ENCODE measurements at places on chromosomes 4 and X. TPM values are rescaled to one million over a fixed set of nuclear protein-coding genes. Genes with fewer than 3 reads are reported as not detected.

- H3K27me3 ChIP-seq, result no peaks in the 10 kb centered on the region
- H3K4me3 ChIP-seq, result no peak overlapping the region
- peaks cover 38% of the 10 kb centered on the region for H3K36me3 ChIP-seq
- DNase-seq, result no peak
Measured at GRCh38 chrX:292900-293897, 12.0 kb downstream of the PLCXD1 start.

GRCh38 chrX:11464380-11464779, 171.2 kb downstream of the AMELX start:
- H3K27me3 ChIP-seq, result no peaks in the 10 kb centered on the region
- no peaks in the 10 kb centered on the region for H3K36me3 ChIP-seq
- DNase-seq, result no peak
- H3K4me1 ChIP-seq, result no peaks in the 10 kb centered on the region

DNA sequence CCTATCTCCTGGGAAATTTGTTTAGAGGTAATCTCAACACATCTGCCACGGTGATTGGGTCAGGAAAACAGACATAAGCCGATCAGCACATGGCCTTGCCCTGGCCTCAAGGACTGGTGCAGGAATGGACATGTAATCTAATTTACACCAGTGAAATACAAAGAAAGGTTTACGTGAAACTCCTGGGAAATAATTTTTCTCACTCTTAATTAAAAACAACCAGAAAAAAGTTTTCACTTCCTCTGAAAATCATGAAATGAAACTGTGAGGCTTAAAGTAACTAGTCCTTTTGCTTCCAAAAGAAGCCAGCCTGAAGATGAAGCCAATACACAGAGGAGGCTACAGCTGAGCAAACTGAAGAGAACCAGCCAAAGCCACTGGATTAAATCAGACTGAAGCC, 154.1 kb upstream of the FAM241A start:
- H3K4me3 ChIP-seq, result no peak overlapping the region
- no peak for DNase-seq
- H3K27ac ChIP-seq, result no peak overlapping the region
- no peaks in the 10 kb centered on the region for H3K36me3 ChIP-seq
- H3K27me3 ChIP-seq, result peaks cover 9% of the 10 kb centered on the region

Gene DAPP1
- 2.9 TPM for total RNA-seq

- peaks cover 12% of the 10 kb centered on the region for H3K36me3 ChIP-seq
- no peak for DNase-seq
- peak overlapping the region; percentile 77 for H3K27ac ChIP-seq
- H3K4me3 ChIP-seq, result peak overlapping the region; percentile 41
- peaks cover 37% of the 10 kb centered on the region for H3K4me1 ChIP-seq
Measured at GRCh38 chr4:139815778-139816601, 150.4 kb downstream of the MGST2 start.

Gene UGT8
- 1.6 TPM for total RNA-seq

DNA sequence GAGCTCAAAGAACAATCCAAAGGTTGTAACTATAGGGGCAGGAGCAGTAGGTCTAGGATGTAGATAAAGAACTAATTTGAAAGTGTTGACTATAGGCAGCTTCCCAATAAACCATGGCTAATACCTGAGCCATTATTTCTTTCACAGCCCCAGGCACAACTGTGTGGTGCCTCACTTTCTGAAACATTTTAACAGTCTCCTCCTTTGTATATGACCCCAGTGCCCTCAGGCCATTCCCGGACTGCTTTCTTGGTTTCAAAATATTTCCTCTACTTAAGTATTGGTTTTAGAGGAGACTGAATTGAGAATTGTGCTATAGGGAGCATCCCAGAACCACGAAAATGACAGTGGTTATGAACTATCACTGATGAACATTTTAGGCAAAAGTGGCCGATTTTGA, 728.7 kb downstream of the IL1RAPL1 start:
- no peaks in the 10 kb centered on the region for H3K36me3 ChIP-seq
- H3K27ac ChIP-seq, result no peak overlapping the region
- H3K4me1 ChIP-seq, result no peaks in the 10 kb centered on the region
- no peak for DNase-seq
- H3K4me3 ChIP-seq, result no peak overlapping the region

Gene TLR3
- 9.1 TPM for total RNA-seq

DNA sequence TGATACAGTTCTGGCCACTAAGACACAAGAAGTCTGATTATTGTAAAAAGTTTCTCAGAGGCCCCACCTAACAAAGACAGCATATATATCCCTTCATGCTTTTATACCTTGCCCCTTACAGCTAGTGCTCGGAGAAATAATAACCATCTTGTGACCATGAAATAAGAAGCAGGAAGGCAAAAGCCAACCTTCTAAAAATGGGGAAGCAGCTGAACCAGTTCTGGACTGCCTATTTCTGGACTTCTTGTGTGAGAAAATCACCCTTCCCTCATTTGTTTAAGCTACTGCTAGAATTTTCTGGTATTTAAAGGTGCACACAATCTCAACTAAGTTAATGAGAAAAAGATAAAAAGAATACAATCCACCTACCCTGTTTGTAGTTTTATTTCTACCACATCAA, 87.5 kb downstream of the CNOT6L start:
- no peak overlapping the region for H3K4me3 ChIP-seq
- DNase-seq, result no peak
- no peak overlapping the region for H3K27ac ChIP-seq
- H3K27me3 ChIP-seq, result no peaks in the 10 kb centered on the region
- no peaks in the 10 kb centered on the region for H3K4me1 ChIP-seq

- DNase-seq, result no peak
- H3K4me3 ChIP-seq, result no peak overlapping the region
- peaks cover 5% of the 10 kb centered on the region for H3K4me1 ChIP-seq
- H3K36me3 ChIP-seq, result peaks cover 3% of the 10 kb centered on the region
- no peak overlapping the region for H3K27ac ChIP-seq
- H3K27me3 ChIP-seq, result peaks cover 4% of the 10 kb centered on the region
Measured at GRCh38 chrX:47514533-47515235, 31.7 kb upstream of the ZNF41 start.

Gene OTC
- not detected for total RNA-seq

DNA sequence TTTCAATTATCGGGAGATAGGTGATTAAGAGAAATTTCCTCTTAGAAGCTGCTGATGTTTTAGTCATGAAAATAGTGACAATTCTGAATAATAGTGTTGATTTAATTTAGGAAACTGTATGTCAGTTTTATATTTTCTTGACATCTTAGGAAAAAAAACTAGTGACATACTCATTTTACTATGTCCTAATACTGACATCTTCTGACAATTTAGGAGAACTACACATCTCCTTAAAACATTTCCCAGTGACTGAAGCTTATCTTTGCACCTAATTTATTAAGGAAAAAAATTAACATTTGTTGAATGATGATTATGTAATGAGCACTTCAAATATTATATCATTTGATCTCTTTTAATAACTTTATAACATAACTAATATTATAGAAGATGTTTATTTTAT, 42.0 kb upstream of the RBMXL3 start:
- no peak overlapping the region for H3K27ac ChIP-seq
- no peak overlapping the region for H3K4me3 ChIP-seq
- H3K36me3 ChIP-seq, result peaks cover 45% of the 10 kb centered on the region
- DNase-seq, result no peak

GRCh38 chr4:96260064-96260682, 420.3 kb downstream of the PDHA2 start:
- no peak for DNase-seq
- no peak overlapping the region for H3K4me3 ChIP-seq
- H3K36me3 ChIP-seq, result peaks cover 2% of the 10 kb centered on the region
- H3K4me1 ChIP-seq, result peaks cover 4% of the 10 kb centered on the region
- H3K27ac ChIP-seq, result no peak overlapping the region

DNA sequence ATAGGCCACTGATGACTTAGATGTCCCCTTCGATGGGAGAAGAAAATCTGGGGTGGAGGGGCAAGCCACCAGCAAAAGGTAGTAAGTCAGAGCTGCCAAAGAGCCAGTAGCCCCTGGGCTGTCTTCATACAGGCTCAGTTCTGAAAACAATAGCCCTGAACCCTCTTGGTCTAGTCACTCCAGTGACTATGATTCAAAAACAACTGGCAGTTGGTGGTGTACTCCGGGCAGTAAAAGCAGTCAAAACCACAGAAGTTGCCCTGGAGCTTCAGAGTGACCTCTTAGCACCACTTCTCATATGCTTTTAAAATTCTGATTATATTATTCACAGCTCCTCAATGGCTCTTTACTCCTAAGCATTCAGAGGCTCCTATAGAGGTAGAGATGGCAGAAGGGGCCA, 164.3 kb upstream of the MAMLD1 start:
- H3K4me1 ChIP-seq, result peaks cover 4% of the 10 kb centered on the region
- no peak overlapping the region for H3K27ac ChIP-seq
- DNase-seq, result no peak
- peaks cover 4% of the 10 kb centered on the region for H3K27me3 ChIP-seq
- H3K36me3 ChIP-seq, result no peaks in the 10 kb centered on the region
- H3K4me3 ChIP-seq, result no peak overlapping the region

Gene MAOA
- total RNA-seq, result 1.1 TPM

Gene USP46
- total RNA-seq, result 43.1 TPM

Gene ERCC6L
- 2.4 TPM for total RNA-seq

Gene TMPRSS11D
- total RNA-seq, result not detected

- H3K4me3 ChIP-seq, result no peak overlapping the region
- H3K4me1 ChIP-seq, result peaks cover 15% of the 10 kb centered on the region
- H3K27me3 ChIP-seq, result no peaks in the 10 kb centered on the region
- no peaks in the 10 kb centered on the region for H3K36me3 ChIP-seq
- DNase-seq, result no peak
Measured at GRCh38 chrX:35380808-35381700, 417.1 kb upstream of the MAGEB16 start.

Gene POF1B
- total RNA-seq, result 1.5 TPM

GRCh38 chr4:155497306-155497705, 120.5 kb upstream of the MAP9 start:
- H3K36me3 ChIP-seq, result peaks cover 3% of the 10 kb centered on the region
- H3K4me3 ChIP-seq, result no peak overlapping the region
- no peaks in the 10 kb centered on the region for H3K27me3 ChIP-seq
- DNase-seq, result no peak
- H3K4me1 ChIP-seq, result peaks cover 18% of the 10 kb centered on the region
- no peak overlapping the region for H3K27ac ChIP-seq

Gene SYP
- 0.33 TPM for total RNA-seq

- no peak for DNase-seq
- no peaks in the 10 kb centered on the region for H3K27me3 ChIP-seq
- H3K4me1 ChIP-seq, result no peaks in the 10 kb centered on the region
- H3K4me3 ChIP-seq, result no peak overlapping the region
- H3K36me3 ChIP-seq, result no peaks in the 10 kb centered on the region
Measured at GRCh38 chr4:185374027-185374426, 21.7 kb downstream of the LRP2BP start.

Gene MAGEE2
- total RNA-seq, result not detected

Gene ZNF157
- 1.1 TPM for total RNA-seq

- H3K27ac ChIP-seq, result no peak overlapping the region
- peaks cover 23% of the 10 kb centered on the region for H3K4me1 ChIP-seq
- no peak for DNase-seq
Measured at GRCh38 chr4:8173492-8174242, 15.1 kb upstream of the ABLIM2 start.

Gene DKK2
- 23.5 TPM for total RNA-seq
